Right ventricle myocardium superior (tissue), 1 donor: ENCODE measurements at places on chromosomes 16 and 17.

- DNase-seq: no peak
These were observed 42.7 kb downstream of the ATF7IP2 start for GRCh38 chr16:10428433-10429168.

GRCh38 chr16:88700636-88701482, 5.3 kb downstream of the RNF166 start:
- peak; percentile 97 for DNase-seq

DNA sequence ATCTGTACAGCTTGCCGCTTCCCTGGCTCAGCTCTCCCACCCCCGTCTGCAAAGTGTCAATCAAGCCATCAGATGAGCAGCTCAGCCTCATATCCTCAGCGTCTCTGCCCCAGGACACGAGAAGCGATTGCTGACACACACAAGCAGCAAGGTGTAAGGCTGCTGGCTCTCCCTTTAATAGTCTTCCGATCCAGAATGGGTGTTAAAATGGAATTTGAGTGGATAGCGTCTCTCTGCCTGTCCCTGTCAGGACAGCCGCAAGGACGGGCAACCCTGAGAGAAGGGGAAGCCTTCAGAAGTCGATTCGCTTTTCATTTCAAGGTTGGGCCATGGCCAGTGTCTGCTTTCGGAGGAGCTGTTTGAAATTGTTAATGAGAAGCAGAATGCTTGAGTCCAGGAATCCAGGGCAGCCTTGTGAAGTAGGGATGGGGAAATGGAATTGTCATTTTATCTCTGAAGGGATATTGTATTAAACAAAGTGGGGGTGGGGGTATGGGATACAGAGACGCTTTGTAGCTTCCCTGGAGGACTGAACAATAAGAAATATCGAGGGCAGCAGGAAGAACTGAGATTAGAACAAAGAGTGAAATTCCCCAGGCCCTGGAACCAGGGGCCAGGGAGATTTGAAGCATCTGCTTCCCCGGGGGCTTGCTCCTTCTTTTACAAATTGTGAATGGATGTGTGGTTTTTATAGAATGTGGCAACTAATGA, 4.7 kb upstream of the PIPOX start:
- no peak for DNase-seq

DNA sequence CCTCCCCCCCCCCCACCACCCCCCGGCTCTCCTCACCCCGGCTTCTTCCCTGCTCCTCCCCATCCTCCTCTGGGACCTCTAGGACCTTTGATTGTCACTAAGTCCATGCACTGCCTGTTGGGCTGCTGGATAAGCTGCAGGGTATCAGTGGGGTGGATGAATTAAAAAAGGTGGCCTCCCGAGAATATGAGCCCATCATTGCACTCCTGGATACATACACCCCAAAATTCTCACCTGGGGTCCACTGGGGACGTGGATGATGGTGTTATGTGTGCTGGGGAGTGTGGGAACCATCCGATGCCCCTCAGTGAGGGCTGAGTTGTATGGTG, 88.8 kb downstream of the IRF8 start:
- no peak for DNase-seq

- DNase-seq: no peak
These were observed 47.4 kb downstream of the RAI1 start for GRCh38 chr17:17728550-17729251.

- DNase-seq: no peak
These were observed 88.2 kb upstream of the FA2H start for GRCh38 chr16:74862743-74863244.

DNA sequence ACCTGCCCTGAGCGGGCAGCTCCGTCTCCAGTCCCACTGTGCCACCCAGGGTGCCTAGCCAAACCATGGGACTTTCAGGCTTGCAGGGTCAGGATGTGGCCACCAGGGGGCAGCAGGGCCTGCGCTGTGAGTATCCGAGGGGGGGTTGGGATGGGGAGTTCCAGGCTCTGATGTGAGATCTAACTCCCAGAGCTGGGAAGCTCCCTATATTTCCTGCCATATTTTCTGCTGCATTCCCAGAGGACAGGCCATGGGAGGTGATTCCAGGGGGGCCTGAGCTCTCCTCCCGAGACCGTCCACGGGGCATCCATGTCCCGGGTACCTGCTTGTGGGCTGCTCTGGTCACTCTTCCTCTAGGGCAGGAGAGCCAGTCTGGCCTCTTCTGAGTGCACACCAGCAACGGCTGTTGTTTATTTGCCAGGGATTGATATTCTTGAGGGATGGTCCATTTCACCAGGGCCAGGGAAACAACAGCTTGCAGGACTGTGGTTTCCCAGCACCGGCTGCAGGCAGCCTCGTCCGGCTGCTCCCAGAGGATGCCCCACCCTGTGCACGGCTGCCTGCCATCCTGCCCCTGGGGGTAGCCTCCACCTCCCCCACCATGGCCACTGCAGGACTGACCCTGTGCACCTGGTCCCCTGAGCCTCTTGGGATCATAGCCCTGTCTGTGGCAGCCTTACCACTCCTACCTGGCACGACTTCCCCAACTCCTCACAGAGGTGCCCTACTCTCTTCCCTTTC, 1.2 kb downstream of the GPR142 start:
- peak; percentile 84 for DNase-seq

DNA sequence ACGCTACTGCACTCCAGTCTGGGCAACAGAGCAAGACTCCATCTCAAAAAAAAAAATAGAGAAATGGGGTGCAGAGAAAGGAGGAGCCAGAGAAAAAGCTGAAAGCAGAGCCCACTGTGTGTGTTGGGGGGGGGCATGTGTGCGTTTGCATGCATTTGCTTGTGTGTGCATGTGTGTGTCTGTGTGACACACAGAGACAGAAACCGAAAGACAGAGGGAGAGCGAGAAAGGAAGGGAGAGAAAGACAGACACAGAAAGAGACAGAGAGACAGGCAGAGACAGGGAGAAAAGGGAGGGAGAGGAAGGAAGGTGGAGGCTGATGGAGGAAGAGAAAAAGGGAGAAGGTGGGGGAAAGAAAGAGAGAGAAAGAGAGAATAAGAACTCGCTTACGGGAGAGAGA, 9.8 kb upstream of the CIITA start:
- no peak for DNase-seq

- DNase-seq: no peak
These were observed 36.5 kb upstream of the SRSF1 start for GRCh38 chr17:58043221-58044181.

- peak; percentile 53 for DNase-seq
These were observed 615 bp downstream of the PRPSAP1 start for GRCh38 chr17:76353004-76353598.

DNA sequence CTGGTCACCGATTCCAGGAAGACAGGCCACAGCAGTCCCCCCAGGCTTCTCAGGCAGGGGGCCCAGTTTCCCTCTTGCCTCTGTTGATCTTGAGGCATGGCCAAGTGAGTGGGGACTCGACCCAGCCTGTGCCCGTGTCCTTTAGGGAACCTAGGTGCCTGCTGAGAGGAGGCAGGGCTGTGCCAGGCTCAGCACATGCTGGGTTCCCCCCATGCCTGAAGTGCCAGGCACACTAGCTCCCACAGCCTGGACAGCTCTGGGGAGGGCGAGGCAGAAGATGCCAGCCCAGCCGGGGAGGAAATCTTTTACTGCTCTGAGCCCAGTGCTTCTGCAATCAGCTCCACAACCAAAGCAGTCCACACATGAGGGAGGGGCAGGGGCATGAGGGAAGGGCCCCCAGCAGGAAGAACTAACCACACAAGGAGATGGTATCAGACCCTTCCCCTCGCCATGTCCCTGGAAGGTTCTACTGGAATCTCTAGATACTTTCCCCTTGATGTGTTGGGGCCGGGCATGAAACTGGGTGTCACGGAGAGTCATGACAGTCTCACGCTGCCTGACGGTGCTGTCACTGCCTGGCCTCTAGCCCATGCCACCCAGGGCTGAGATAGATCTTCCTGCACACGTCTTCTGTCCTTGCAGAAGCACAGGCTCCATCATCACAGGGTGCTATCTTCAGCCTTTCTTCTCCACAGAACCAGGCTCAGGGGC, 25.5 kb downstream of the MYO18A start:
- peak; percentile 63 for DNase-seq

- DNase-seq: no peak
These were observed 25.1 kb upstream of the ENPP7 start for GRCh38 chr17:79705674-79706073.

DNA sequence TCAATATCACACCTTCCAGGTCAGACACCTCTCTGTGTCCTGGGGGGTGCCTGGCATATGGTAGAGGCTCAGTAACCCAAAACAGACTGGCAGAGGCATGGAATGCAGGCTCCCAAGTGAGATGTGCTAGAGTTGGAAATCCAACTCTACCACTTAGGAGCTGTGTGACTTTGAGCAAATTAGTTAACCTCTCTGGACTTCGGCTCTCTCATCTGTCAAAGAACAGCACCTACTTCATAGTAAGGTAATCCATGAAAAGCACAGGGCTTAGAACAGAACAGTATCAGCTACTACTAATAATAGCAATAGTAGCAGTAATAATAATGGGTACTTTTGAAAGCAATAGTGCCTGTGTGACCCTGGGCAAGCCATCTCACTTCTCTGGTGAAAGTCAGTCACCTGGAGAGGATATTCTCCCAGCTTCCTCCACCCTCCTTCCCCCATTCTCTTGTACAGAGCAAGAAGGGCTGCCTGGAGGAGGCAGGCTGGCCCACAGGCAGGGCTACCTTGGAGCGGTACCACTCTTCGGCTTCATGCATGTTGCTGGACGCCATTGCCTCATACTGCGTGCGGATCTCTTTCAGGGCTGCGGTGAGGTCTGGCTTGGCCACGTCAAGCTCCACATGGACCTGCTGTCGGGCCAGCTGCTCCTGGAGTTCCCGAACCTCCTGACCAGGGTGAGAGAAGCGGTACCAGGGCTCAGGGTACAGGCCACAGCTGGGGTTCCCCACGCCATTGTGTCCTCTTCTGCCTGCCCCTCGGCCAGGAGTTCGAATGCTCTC, 2.3 kb downstream of the GFAP start:
- no peak for DNase-seq

DNA sequence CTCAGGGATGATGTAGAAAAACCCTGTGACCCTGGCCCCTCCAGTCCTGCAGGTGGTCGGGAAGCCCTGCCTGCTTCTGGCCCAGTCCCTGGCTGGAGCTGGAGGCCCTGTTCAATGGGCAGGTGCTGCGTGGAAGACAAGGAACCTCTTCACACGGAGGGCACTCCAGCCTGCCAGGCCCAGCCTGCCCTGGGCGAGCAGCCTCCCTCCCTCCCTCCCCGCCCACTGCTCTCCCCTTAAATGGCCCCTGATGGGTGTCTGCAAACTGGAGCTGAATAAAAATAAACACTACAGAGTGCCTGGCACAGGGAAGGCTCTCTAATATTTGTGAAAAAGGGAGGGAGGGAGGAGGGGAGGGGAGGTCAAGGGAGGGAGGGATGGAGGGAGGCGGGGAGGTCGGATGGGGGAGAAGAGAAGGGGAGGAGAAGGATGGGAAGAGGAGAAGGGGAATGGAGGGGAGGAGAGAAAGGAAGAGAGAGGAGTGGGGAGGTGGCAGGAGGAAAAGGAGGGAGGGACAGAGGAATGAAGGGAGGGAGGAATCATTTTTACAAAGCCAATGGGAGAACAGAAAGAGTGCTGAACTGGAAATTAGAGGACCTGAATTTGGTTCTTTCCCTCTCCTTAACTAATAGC, 222.8 kb upstream of the TNRC6C start:
- peak; percentile 75 for DNase-seq

- no peak for DNase-seq
These were observed 167.7 kb downstream of the COPRS start for GRCh38 chr17:31691251-31691905.
